Activated naive CD8-positive, alpha-beta T cell treated with anti-CD3 and anti-CD28 coated beads for 36 hours (primary cell): ENCODE measurements at places on chromosomes 1 and 21.

GRCh38 chr1:36703526-36704208 is 221.0 kb upstream of the CSF3R start:
- DNase-seq = peak; percentile 70

- no peak for DNase-seq
Measured at GRCh38 chr1:22975694-22976093, 3.0 kb upstream of the LACTBL1 start.

GRCh38 chr1:1352786-1353388 is 3.7 kb upstream of the DVL1 start:
- no peak for DNase-seq

GRCh38 chr1:19811206-19811851 is 3.8 kb downstream of the RNF186 start:
- DNase-seq = peak; percentile 53

DNA sequence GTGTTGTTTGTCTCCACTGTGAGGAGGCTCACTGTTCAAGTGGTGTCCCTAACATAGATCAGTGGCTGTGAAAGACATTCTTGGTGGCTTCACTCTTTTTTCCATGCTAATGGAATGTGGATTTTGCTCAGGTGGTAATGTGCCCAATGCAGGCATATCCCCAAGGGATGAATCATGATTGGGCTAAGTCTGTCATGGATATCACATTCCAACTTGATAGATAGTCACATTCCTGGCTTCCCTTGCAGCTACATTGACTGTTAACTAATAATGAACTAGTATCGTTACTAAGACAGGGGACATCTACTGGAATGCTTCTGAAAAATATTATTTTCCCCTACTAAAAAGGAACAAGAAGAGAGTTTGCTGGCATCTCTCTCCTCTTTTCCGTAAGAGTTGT is 86.3 kb upstream of the SOD1 start:
- no peak for DNase-seq

- peak; percentile 46 for DNase-seq
Measured at GRCh38 chr1:3717715-3718601, 34.3 kb upstream of the CCDC27 start.

GRCh38 chr1:151970626-151971025 is 23.0 kb downstream of the S100A10 start:
- no peak for DNase-seq

GRCh38 chr21:46634966-46635323 is 529 bp upstream of the PRMT2 start:
- no peak for DNase-seq

- no peak for DNase-seq
Measured at GRCh38 chr1:231776010-231776756, 149.6 kb downstream of the DISC1 start.

DNA sequence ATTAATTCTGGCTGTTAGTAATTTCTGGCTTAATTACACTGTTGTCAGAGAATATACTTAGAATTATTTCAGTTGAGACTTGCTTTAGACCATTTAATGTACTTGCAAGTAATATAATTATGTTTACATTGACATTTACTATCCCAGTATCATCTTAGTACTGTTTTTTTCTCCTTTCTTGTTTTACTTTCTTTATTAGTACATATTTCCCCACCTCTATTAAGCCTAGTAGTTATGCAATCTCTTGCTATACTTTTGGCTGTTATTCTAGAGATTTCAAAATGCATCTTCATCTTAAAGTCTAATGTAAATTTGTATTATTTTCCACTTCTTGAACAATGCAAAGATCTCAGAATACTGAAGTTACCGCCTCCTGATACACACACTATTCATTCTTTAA is 24.4 kb downstream of the BRWD1 start:
- DNase-seq = no peak

DNA sequence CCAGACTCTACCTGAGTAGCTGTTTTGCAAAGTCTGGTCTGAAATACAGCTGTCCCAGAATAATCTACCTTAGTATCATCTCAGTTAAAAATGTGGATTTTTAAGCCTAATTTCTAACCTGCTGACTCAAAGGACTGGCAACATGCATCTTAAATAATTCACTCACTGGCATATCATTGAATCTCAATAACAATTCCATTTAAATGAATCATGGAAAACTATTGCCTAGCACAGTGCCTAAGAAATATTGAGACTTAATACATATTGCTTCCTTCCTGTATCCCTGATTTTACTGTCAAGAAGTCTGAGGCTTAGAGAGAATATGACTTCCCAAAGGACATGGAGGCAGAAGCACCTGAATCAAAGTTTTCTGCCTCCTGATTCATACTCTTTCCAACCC is 3.1 kb downstream of the CCDC190 start:
- no peak for DNase-seq

DNA sequence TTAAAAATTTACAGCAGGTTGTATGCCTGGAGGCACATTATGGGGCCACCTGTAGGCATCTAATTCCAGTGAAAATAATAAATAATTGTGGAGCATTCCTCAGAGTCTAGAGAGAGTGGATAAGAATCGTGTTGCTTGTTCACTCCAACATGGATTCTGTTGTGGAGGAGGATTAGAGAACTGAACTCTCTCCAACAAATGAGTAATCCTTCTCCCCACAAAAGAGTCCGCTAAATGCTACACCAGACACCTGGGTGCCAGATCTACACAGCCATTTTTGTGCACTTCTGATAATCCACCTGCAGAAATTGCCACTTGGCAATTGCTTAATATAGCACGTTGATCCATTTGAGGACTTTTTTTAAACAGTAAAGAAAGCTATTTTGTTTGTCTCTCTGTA is 113.7 kb upstream of the DPYD start:
- DNase-seq = no peak

- DNase-seq = no peak
Measured at GRCh38 chr21:14866859-14867765, 197.7 kb downstream of the NRIP1 start.

DNA sequence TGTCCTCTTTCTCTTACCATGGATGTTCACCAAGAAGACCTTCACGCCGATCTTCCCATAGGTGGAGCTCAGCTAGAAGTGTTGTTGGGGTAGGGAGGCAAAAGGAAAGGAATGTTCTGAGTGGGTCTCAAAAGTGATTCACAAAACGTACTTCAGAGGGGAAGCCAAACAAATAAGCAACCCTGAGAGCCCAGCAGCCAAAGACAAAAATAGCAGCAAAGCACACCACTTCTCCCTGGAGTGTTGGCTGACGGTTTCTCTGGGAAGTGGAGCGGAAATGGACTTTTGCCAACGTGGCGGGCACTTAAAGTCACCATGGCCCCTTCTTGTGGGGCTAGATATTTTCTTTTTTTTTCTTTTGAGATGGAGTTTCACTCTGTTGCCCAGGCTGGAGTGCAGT is 23.1 kb downstream of the SLC26A9 start:
- no peak for DNase-seq

DNA sequence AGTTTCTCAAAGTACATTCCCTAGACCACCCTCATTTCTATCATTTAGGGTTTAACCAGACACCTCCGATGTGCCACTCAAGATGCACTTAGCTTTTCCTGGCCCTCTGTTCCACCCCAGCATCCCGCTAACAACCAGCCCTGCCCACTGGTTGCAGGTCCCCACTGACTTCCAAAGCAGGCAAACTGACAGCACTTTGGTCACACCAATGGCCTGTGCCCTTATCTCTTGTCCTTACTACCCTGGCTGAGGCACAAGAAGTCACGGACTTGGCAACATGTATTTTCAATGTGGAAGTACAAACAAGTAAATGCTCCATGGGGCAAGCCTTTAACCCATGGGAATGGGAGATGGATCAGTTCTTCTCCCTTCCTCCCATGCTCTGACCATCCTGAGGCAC is 357.1 kb downstream of the OMA1 start:
- DNase-seq = no peak

DNA sequence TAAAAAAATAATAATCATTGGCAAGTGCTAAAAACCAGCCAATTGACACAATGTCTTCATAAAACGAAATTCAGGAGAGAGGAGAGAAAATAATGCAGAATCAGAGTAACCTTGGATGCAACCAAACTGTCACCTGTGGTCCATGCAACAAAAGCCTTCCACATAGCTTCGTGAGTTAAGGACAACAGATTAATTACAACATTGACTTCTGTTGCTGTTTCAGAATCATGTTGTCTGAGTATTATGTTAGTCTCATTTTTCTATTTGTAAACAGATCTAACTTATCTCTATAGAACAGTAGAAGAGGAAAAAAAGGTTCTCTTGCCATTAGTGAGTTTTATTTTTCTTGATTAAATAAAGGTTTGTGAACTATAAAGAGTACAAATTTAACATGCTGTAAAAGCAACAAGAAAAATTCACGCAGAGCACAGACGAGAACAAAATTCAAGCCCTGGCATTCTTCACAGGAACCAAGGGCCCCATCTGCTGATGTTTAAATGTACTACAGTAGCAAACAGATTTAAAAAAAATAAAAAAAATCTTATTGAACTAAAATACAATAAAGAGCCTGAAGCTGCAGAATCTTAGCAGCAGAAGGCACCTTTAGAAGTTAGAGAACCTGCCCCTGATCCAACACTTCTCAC is 381.1 kb upstream of the PKN2 start:
- DNase-seq = no peak

DNA sequence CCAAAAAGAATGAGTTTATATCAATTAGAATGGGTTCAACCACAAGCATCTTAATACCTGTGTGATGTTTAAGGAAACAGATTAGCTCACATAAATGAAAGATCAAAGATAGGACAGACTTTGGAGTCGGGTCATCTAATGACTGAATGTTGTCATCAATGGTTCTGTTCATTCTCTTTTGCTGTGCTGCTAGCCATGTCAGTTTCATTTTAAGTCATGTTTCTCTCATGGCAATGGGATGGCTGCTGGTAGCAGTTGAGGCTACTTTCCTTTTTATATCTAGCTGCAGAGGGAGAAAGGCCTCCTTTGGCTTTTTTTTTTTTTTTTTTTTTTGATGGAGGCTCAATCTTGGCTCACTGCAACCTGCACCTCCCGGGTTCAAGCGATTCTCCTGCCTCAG is 86.9 kb upstream of the SPAG17 start:
- no peak for DNase-seq

- no peak for DNase-seq
Measured at GRCh38 chr1:172185996-172186395, 234.5 kb upstream of the C1orf105 start.

- no peak for DNase-seq
Measured at GRCh38 chr21:29449306-29449950, 150.7 kb downstream of the BACH1 start.

DNA sequence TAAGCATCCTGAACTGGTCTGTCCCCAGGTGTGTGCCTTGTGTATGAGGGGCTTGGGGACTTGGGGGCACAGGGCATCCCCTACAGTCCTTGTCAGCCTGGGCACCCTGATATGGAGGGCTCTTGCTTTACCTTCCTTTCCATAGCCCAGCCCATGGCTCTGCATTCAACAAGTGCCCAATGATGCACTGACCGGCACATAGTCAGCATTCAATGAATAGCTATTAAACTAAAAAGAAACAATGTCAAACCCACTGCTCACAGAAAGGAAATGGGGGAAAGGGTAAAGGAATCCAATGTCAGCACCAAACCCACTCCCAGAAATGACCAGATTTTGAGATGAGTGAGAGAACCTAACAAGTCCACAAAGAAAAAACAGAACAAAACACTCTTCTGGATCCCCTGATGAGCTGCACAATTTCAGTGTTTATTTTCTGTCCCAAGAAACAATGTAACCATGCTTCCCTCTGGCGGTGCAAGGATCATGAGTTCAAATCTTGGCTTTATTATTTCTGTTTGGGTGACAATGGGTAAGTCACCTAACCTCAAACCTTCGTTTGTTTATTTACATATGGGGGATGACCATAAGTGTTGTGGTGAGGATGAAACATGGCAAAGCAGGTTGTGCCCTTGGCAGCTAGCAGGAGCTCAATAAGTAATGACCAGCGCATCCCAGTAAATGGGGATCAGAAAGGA is 22.0 kb downstream of the SYT6 start:
- no peak for DNase-seq

GRCh38 chr1:6024376-6024775 is 21.3 kb upstream of the KCNAB2 start:
- DNase-seq = no peak

- peak; percentile 33 for DNase-seq
Measured at GRCh38 chr1:158177700-158178450, 2.8 kb upstream of the CD1D start.

- DNase-seq = no peak
Measured at GRCh38 chr1:16386454-16387113, 19.5 kb downstream of the SZRD1 start.

- DNase-seq = no peak
Measured at GRCh38 chr1:220410611-220411010, 117.3 kb upstream of the MARK1 start.

- peak; percentile 63 for DNase-seq
Measured at GRCh38 chr1:209723756-209724693, 19.4 kb downstream of the HSD11B1 start.

DNA sequence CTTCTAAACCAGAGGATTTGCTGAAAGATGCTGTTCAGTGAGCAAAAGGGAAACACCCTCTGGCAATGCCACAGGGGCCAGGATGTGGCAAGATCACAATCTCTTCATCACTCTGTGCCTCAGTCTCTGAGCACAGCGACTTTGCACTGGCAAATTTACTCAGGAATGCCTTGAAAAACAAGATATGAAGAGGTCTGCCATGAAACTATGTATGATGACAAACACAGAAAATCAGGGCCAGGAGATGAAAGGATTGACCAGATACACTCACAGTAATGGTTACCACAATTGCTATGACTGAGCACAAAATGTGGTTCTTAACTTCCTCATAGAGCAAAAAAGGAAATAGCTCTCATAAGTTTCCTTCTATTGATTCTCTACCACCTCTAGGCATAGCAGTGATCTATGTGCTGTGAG is 5.8 kb downstream of the TTC13 start:
- peak; percentile 33 for DNase-seq

GRCh38 chr1:200206340-200206739 is 178.8 kb downstream of the NR5A2 start:
- no peak for DNase-seq

GRCh38 chr1:7698641-7699040 is 72.5 kb upstream of the VAMP3 start:
- no peak for DNase-seq

DNA sequence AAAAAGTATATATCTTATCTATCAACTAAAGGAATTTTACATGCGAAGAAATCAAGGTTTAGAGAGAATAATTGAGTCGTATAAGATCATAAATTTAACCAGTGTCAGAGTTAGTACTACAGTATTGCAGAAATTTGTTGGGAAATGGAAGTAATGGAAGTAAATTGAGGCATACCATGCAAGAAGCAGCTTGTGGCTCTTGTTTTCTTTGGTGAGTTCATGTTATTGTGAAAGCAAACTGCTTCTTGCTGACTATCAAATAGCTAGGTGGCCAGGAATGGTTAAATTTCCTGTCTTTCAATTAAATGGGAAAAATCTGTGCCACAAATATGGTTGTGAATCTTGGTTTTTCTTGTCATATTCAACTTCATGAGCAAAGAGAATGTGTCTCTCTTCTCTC is 652.7 kb downstream of the LMO4 start:
- DNase-seq = no peak

DNA sequence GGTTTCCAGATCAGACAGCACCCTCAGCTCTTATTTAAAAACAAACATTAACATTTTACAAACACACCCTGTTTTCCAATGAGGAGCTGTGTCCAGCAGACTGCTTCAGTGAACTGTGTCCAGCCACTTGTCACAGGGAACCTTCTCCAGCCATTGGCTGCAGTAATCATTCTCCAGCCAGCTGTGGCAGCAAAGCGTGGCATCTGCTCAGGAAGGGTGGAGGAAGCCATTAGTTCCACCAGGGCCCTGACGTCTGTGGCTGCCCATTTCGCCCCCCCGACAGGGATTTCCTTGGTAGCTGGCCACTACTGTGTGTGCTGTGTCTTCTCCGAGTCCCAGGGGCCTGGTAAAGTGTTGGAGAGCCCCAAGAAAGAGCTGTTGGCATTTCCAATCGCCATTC is 62.9 kb upstream of the SELENON start:
- no peak for DNase-seq

GRCh38 chr1:219374636-219375035 is 201.0 kb downstream of the LYPLAL1 start:
- no peak for DNase-seq
